ENCODE measurements at places on chromosomes 12 and 14. TPM values are rescaled to one million over a fixed set of nuclear protein-coding genes. Genes with fewer than 3 reads are reported as not detected.

Gene TMPO
- polyA plus RNA-seq = 67.3 TPM

Gene INSM2
- polyA plus RNA-seq = not detected

Gene EGLN3
- polyA plus RNA-seq = 57.9 TPM

Gene AQP2
- not detected for polyA plus RNA-seq

- no peak for DNase-seq
These were observed 17.7 kb downstream of the CLEC2D start for GRCh38 chr12:9687228-9687627.

DNA sequence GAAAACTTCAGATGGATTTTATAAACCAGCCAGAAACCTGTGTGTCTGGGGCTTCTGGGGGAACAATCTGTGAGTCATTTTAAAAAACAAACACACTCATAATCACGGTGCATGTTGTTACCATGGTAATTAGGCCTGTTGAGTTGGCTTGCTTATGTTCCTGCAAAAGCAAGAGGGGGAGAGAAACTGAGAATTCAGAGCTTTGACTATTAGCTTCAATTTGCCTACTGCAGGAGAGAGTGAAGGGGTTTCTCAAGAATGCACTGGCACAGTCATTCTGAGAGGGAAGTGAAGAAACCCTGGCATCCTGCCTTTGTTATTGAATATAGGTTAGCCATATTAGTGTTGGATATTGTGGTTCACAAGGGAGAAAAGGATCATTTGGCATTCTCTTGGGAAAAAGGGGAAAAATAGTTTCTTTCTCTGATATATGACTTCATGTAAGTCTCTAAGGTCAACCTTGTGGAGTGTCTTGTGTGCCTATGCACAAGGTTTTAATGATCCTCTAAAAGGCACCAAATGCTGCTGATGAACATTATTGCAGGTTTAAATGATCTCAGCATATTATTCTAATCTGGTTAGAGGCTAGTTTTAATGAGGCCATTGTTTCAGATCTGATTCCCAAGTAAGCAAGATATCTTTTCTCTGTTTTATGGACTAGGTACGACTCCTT lies 12.9 kb downstream of the GNG2 start:
- no peak for DNase-seq

DNA sequence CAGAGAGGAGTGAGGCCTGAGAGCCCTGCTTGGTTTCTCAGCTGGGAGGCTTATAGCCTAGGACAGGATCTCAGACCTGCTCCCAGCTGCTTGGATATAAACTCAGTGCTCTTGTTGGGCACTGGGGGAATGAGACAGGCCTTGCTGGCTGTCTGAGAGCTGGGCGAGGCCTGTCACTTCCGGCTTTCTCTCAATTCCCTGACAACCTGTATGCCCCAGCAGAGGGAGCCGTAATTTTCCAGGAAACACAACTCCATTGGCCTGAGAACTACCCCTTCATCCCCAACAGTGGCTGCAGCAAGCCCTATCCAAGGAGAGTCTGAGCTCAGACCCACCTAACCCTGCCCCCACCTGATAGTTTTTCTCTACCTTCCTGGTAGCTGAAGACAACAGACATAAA lies 258.3 kb upstream of the STXBP6 start:
- no peak for DNase-seq
